Right ventricle myocardium inferior (tissue), 1 donor: ENCODE measurements at places on chromosomes 5 and 9. TPM values are rescaled to one million over a fixed set of nuclear protein-coding genes. Genes with fewer than 3 reads are reported as not detected.
A peak's percentile ranks its signal among the peaks of the same experiment; 100 is the strongest.

DNA sequence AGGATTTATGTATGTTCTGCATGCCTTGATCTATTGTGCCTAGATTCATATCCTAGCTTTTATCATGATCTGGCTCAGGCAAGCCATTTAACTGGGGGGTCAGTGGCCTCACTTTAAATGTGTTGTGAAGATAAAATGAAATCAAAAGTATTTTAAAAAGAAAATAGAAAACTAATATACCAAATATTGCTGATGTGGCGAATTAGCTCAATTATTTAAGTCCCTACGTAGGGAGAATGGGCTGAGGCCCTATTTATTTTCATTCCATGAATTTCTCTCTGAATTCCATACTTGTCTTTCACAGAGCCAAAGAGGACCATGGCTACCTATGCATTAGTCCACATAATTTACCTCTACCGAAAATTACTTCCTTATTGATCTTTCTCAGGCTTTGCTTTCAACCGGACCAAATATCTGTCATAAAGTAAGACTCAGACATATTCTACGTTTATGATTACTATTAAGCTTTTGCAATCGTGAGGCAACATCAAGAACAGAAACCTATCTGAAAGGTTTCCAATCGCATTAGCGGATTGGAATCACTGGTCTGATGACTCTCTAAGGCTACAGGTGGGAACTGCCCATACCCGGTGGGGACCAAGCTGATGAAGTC lies 1.7 kb downstream of the MBLAC2 start:
- DNase-seq: no peak

GRCh38 chr9:128206916-128207910 lies 4.0 kb downstream of the DNM1 start:
- no peak for DNase-seq

- peak; percentile 50 for DNase-seq
Measured at GRCh38 chr5:7801891-7802614, 48.9 kb downstream of the CFAP90 start.

GRCh38 chr9:97398999-97399758 lies 12.7 kb upstream of the TDRD7 start:
- peak; percentile 88 for DNase-seq

DNA sequence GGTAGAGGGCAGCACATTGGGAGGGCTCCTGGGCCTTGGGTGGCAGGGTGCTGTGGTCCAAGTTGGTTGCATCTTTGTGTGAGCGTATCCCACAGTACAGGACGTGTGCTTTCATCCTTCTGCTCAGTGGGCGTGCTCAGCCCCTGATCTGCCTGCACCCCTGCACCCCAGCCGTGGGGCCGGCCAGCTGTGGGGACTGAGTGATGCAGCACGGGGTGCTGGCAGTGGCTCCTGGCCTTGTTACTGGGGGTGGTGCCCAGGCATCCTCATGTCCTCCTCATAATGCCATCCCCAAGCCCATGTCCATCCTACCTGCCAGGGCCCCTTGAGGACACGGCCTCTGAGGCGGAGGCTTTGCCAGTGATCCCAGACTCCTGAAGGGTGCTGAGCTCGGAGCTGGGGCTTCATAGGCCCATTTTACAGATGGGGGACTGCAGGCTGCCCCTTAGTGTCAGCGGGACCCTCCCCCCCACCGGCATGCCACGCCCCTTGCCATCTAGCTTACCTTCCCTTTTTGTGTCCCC lies 100.7 kb downstream of the PHF2 start:
- peak; percentile 60 for DNase-seq

DNA sequence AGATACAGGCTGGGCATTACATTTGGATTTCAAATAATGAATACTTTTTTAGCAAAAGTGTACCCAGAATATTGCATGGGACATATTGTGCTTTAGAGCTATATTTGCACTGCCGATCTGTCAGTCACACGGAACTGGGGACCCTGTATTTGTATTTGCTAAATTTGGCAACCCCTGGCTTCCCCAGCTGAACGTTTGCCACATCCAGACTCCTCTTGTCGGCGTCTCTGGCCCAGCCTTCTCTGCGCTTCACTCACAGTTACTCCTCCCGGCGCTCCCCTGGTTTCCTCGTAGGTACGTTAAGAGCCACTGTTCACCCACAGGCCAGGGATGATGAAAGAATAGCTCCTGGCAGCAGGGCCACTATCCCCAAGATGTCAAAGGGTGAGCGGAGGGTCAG lies 58.7 kb downstream of the NSUN2 start:
- DNase-seq: no peak

- no peak for DNase-seq
Measured at GRCh38 chr9:27276193-27277030, 20.5 kb downstream of the EQTN start.

- no peak for DNase-seq
Measured at GRCh38 chr5:10808347-10809226, 47.6 kb upstream of the DAP start.

Gene TGFBR1
- total RNA-seq: 14.8 TPM

Gene OR1K1
- not detected for total RNA-seq

DNA sequence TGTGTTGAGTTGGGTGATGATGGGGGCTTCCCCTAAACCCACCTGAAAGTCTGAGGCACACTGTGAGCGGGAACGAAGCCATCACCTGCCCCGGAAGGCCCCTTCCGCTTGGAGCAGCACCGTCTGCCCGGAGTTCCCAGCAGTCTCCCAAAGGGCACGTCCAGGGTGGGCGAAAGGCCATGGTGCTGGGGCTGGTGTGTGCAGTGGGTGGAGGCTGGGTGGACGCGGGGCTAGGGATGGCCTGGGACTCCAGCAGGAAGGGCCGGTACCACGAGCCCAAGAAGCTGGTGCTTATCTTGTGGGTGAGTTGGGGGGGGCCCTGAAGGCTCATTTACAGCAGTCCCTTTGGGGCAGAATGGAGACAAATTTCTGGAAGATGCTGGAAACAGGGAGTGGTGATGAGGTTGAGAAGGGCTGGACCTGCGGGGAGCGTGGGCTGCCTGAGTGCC lies 4.6 kb downstream of the FLT4 start:
- peak; percentile 53 for DNase-seq

GRCh38 chr5:179287071-179287470 lies 58.2 kb downstream of the ADAMTS2 start:
- DNase-seq: peak; percentile 26

Gene MEGF9
- total RNA-seq: 25.2 TPM

GRCh38 chr9:100426530-100427365 lies at the start of gene MSANTD3:
MSANTD3 (plus strand) TSS chr9:100427143; CDS start chr9:100441939, 14,796 bp downstream.
- peak; percentile 77 for DNase-seq

GRCh38 chr5:36876965-36877666 lies 547 bp downstream of the NIPBL start:
- peak; percentile 89 for DNase-seq

DNA sequence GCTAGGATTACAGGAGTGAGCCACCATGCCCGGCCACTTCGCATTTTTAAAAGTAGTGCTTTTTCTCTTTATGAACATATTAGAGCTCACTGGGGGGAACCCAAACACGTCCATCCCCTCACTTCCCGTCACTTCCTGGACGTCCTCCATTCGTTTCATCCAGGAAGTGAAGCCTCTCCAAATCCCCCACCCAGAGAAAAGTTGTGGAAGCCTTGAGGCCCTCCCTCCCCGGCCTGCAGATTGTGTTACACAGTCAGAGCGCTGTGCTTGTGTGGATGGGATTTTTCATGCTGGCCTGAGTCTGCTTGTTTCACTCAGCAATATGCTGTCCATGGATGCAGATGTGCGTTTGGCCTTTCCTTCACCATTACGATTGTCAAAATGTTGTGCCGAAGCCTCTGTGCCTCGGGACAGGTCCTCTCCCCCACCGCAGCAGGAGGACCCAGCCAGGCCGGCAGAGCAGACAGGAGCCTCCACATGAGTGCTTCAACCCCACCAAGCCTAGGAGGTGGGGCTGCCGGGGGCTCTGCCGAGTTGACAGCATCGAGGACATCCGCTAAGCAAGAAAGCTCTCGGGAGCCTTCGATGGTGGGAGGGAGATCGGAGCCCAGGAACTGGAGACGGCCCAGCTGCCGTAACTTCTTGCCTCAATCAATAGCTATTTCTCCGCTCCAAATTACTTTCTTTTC lies 121.6 kb upstream of the PPP1R26 start:
- peak; percentile 57 for DNase-seq

DNA sequence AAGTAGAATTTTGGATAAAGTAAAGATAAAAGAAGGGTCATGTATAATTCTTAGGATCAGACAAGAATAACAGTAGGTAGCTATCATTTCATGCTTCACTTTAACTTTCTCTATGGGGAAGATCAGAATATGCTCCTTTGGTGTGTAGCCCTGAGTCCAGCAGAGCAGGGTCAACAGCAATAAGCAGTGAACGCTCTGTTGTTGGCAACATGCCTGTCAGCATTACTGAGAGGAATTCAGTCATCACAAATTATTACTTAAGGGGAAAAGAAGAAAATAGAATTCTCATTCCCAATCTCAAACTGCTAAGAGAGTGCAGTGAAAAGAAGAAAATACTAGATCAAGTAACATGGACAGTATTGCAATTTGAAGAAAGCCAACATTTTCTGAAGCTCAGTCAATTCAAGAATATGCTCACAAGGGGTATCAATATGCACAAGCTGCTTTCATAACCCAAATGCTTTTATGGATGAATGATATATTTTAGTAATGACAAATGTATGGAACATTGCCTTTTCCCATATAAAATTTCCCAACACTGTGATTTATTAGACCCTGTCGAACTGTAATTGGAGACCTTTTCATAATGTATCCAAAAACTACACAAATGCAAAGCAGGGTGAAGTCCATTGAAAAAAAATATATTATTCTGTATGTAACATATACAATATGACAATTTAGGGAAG lies 1359.4 kb downstream of the EFNA5 start:
- DNase-seq: no peak

- peak; percentile 75 for DNase-seq
Measured at GRCh38 chr9:128340691-128341434, 536 bp downstream of the SLC27A4 start.

Gene ERBIN
- 30.5 TPM for total RNA-seq

Gene DMRT3
- not detected for total RNA-seq

Gene PAPPA
- 1.1 TPM for total RNA-seq

GRCh38 chr5:163712011-163712410 lies 206.6 kb downstream of the MAT2B start:
- no peak for DNase-seq
